Glomerular endothelial cell (primary cell): ENCODE measurements at places on chromosomes 2 and 18. TPM values are rescaled to one million over a fixed set of nuclear protein-coding genes. Genes with fewer than 3 reads are reported as not detected.
A peak's percentile ranks its signal among the peaks of the same experiment; 100 is the strongest.

DNA sequence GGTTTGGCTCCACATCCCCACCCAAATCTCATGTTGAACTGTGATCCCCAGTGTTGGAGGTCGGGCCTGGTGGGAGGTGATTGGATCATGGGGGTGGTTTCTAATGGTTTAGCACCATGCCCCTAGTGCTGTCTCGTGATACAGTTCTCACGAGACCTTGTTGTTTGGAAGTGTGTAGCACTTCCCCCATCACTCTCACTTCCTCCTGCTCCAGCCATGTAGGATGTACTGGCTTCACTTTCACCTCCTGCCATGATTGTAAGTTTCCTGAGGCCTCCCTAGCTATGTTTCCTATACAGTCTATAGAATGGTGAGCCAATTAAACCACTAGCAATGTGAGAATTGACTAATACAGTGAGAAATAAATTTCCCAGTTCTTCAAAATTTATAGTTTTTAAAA, 325.9 kb downstream of the FSIP2 start:
- no peak for DNase-seq

Gene SELENOI
- total RNA-seq: 11.7 and 12.5 TPM in 2 replicates

GRCh38 chr18:46447323-46447722, 209.7 kb downstream of the LOXHD1 start:
- DNase-seq: no peak

Gene ITM2C
- 47.2 and 91.2 TPM in 2 replicates for total RNA-seq

- no peak for DNase-seq
Observed at GRCh38 chr2:209613649-209614305, 157.9 kb upstream of the UNC80 start.

Gene STARD6
- total RNA-seq: not detected in 2 replicates

Gene FAP
- 17.8 and 50.0 TPM in 2 replicates for total RNA-seq

- DNase-seq: no peak
Observed at GRCh38 chr18:49997558-49997957, 184.2 kb upstream of the ACAA2 start.

- peak; percentile 54 for DNase-seq
Observed at GRCh38 chr2:238644095-238645081, 203.5 kb upstream of the TWIST2 start.

DNA sequence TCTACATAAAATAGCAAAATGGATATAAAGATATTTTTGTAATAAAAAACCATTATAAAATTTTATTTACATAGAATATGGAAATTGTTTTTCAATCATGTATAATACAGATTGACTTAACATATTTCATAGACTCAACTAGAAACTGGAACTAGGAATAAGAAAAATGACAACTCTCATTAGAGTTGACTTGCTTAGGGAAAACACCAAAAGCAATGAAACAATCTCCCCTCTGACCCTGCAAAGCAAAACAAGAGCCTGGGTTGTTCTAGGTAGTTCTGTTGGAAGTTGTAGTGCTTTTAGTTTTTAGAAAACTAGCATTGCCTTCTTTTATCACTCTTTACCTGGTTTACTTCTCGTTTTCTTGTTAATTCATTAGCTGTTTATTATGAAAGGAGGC, 32.2 kb upstream of the MTIF2 start:
- DNase-seq: no peak

Gene CDK5R2
- not detected in 2 replicates for total RNA-seq
